ENCODE measurements at places on chromosomes 11 and 22.

- no peak for DNase-seq
Measured at GRCh38 chr11:117300283-117300663, 9.1 kb downstream of the BACE1-AS start.

DNA sequence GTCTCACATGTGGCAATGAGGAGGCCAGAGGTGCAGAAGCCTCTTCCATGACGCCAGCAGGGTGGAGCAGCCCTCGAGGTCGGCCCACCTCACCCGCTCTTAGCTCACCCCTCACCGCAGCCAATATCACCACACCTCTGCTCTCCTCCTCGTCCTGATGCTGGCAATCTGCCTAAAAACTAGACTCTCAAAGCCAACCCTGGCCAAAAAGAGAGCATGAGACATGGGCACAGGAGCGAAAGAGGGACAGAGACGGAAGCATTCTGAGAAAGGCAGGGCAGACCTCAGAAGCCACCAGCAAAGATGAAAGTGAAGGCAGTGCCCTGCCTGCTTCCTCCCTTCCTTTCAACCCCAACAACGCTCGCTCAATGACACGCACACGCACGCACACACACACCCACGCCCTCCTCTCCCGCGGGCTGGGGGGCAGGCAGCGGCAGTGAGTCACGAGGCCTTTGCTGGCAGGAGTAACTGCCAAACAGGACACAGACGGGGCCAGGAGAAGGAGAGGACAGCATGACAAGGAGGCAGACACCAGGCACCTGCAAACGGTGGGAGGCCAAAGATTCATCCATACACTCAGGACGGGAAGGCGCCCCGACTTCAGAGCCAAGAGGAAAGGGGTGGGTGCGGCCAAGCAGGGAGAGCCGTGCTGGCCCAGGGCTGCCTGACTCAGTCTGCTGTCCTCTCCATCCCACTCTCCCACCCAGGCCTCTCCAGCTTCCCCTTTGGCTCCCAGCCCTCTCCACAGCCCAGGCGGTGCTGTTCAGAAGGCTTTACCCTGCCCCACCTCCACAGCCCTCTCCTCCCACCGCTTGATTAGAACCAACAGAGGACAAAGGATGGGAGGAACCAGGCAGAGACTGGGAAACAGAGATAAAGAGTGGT is 11.4 kb downstream of the IGSF9B start:
- no peak for DNase-seq

DNA sequence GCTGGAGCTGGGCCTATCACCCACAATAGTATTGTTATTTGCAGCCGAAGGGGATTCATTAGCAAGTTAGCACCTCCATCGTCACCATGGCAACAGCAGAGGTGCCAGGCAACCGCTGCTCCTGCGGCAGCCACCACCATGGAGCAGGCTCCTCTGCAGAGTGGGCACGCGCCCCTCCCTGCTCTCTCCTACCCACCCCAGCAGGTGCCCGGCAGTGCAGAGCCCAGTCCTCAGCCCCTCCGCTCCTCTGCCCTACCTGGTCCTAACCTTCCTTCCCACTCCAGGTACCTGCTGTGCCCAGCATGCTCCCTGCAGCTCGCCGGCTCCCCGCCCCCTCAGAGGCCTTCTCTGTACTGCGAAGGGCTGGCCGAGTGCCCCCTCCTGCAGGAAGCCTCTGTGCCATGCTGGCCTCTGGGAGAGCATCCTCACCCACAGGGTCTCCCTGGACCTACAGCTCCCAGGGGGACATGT is 3.6 kb downstream of the DUSP8 start:
- DNase-seq: no peak

DNA sequence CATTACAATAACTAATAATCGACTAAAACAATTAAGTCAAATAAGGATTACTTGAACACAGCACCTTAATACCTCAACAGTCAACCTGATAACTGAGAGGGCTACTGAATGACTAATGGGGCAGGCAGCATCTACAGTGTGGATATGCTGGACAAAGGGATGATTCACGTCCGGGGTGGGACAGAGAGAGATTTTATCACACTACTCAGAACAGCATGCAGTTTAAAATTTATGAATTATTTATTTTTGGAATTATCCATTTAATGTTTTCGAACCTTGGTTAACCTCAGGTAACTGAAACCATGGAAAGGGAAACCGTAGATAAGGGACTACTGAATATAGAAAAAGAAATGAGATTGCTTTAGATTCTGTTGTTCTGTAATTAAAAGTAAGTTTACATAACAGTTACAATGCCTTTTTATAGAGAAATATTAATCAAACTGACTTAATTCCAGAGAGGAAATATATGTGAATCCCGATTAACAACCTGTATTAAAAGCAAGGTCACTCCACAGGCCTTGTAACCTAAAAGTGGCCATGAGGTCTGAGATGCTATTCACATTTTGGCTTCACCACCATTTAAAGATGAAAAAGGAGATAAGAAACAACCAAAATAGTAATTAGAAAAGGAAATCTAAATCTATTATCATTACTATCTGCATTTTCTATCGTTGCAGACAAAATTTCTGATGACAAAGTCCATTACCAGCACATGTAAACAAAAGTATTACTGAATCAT is 119.0 kb upstream of the TP53AIP1 start:
- peak; percentile 6 for DNase-seq

DNA sequence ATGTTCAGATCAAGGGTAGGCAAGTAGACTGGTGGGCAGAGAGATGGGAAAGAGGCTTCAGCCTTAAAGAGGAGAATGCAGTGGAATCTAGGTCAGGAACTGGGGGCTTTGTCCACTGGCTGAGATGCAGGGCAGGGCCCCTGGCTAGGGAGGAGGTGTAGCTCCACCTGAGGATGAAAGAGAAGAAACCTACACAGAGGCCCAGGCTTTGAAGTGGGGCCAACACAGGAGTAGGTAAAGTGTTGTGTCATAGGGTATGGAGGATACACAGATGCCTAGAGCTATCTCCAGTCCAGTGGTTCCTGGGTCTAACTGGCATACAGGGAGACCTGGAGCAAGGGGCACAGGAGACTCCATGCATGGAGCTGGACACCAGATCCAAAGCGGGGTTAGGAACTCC is 73.5 kb downstream of the RASSF10 start:
- no peak for DNase-seq

GRCh38 chr22:17980638-17981051 is 43.7 kb downstream of the MICAL3 start:
- DNase-seq: no peak

- no peak for DNase-seq
Measured at GRCh38 chr11:12152321-12152720, 41.9 kb downstream of the MICAL2 start.

GRCh38 chr11:3831378-3832239 is 9.2 kb downstream of the RHOG start:
- DNase-seq: no peak

DNA sequence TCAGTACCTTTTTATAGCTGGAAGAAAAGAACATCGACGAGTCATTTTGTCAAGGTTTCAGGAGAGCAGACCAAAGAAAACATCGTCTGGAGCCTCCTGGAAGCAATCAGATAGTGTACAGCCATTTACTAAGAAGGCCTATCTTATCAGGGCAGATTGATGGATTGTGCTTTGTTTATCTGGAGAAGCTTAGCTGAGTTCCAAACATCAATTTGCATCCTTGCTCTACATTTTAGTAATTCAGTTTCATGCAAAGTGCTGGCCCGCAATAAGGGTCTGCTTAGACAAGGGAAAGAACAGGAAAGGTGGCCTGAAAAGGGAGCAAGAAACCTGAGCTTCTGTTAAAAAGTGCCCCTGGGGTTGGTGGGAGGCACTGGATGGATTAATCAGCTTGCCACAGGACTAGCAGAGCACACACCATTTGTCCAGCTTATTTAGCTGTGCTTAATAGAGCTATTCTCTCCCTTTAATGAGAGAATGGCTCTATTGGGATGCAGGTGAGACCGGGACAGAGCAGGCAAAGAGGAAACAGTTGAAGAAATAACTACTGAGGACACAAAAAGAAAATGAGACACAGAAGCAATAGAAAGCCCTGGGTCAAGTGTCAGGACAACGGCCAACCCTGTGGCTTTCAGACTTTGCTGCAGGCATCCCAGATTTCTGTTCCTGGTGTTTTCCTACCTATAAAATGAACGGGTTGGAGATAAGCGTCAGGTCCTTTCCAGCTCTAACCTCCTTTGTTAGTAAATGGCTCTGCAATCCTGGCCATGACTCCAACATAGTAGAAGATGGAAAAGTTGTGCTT is 122.1 kb upstream of the TTC12 start:
- no peak for DNase-seq

DNA sequence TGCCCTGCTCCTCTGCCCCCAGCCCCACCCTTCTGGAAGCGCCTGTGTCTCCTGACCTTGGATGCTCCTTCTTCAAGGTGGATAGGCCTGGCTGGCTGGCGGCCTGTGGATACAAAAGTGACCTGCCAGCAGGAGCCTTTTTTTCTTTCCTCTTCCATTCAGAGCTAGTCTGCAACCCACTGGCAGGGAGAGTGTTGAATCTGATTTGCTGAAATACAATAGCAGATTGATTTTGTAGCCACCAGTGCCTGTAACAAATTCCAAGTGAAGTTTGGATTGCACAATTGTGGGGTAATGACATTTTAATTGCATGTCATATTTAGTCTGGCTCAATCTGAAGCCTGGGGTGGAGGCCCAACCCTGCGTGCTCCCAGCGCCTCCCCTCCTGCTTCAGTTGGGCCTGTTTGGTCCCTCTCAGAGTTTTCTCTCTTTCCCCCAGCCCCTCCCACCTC is 97.2 kb downstream of the GRIK4 start:
- DNase-seq: no peak

GRCh38 chr11:66546966-66547661 is 411 bp downstream of the ACTN3 start:
- DNase-seq: no peak

GRCh38 chr11:111841370-111842053 is 29.9 kb downstream of the ALG9 start:
- peak; percentile 86 for DNase-seq

DNA sequence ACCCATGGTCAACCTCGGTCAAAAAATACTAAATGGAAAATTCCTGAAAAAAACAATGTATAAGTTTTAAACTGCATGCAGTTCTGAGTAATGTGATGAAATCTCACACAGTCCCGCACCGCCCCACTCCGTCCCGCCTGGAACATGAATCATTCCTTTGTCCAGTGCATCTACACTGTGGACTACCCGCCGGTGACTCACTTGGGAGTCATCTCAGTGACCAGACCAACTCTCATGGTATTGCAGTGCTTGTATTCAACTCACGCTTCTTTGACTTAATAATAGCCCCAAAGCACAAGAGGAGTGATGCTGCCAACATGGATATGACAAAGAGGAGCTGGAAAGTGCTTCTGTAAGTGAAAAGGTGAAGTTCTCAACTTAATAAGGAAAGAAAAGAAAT is 48.8 kb downstream of the ARHGAP32 start:
- DNase-seq: peak; percentile 96

- DNase-seq: no peak
Measured at GRCh38 chr11:8808226-8808585, 102.8 kb upstream of the AKIP1 start.

DNA sequence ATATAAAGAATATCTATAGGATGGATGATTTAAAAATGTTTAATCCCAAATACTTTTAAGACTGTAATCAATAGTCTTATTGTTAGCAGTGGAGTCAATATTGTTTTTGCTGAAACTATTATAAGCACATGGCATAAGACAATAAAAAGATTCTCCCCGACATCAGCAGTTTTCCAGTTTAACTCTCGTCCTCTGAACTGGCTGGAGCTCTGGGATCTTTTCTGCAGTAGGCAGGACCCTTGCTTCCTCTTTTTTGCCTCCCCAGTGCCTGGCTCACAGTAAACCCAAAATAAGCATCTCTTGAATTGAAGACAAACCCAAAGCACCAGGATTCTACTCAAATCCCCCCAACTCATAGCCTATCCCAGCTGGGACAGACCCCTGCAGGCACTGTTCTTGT is 32.9 kb downstream of the KCNJ1 start:
- DNase-seq: no peak

GRCh38 chr11:68684385-68685356 is at the start of gene GAL:
Gene GAL, plus strand, starts transcription at chr11:68684544. Its CDS starts 380 bp downstream, at chr11:68684924.
- no peak for DNase-seq

DNA sequence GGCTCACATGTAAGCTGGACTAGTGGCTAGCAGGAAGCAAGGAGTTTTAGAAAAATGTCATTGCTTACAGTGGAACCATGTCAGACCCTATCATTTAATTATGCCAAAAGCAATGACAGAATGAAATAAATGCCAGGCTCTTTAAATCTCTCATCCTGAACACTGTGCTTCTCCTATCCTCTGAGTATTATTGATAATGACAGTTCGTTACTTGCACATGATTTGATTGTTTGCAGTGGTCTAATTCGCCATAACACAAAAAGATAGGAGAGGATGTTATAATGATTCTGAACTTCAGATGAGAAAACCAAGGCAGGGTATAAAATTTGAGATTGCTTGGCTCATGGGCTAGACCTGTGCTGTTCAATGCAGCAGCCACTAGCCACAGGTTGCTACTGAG is 68.2 kb downstream of the FLI1 start:
- no peak for DNase-seq

DNA sequence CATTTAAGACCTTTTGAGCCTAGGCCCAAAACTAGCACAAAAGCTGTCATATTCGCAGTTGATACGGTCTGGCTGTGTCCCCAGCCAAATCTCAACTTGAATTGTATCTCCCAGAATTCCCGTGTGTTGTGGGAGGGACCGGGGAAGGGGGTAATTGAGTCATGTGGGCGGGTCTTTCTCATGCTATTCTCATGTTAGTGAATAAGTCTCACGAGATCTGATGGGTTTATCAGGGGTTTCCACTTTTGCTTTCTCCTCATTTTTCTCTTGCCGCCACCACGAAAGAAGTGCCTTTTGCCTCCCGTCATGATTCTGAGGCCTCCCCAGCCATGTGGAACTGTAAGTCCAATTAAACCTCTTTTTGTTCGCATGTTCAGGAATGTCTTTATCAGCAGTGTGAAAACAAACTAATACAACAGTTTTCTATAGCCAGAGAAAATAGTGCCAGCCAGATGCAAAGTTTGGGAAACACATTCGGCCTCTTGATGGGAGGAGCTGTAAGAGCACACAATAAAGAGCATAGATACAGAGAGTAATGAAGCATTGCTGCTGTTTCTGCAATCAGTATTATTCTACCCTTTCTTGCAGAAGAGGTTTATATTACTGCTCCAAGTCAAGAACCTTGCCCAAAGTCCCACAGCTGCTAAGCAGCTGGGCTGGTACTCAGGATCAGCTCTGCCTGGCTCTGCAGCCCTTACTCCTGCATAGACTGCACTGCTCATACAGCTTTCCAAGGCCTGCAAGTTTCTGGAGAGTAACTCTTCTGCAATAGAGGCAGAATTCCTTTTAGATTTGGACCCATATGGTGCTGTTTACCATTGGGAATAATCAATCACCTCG is 2.0 kb upstream of the ZNF195 start:
- DNase-seq: no peak

GRCh38 chr11:69159150-69159852 is 3.6 kb downstream of the SMIM38 start:
- no peak for DNase-seq

- no peak for DNase-seq
Measured at GRCh38 chr11:130198964-130199363, 39.4 kb downstream of the ST14 start.

- DNase-seq: no peak
Measured at GRCh38 chr11:107275632-107276031, 182.0 kb downstream of the CWF19L2 start.

DNA sequence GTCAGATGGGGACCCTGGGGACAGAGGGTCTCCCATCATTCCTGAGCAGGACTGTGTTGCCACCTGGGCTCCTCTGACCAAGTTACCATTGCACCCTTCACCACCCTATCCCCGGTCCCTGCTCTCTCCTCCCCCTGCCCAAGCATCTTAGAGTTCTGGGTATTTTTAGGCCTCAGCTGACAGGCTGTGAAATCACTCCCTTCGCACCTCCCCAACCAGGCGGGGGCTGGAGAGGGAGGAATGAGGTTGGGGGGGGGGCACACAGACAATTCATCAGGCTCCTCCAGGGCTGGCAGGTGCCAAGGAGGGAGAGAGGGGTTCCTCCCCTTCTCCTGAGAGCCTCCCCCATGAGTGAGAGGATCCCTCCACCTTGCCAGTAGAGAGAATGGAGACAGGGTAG is 9.0 kb downstream of the SYT7 start:
- DNase-seq: no peak
